ENCODE measurements at places on chromosomes 1 and 21.

- DNase-seq = no peak
- no peaks in the 10 kb centered on the region for H3K4me1 ChIP-seq
- no peak overlapping the region for H3K27ac ChIP-seq
These were observed 500.7 kb downstream of the LMO4 start for GRCh38 chr1:87829360-87829759.

- H3K4me3 ChIP-seq = no peak overlapping the region
- no peaks in the 10 kb centered on the region for H3K4me1 ChIP-seq
- H3K27me3 ChIP-seq = no peaks in the 10 kb centered on the region
These were observed 135.9 kb upstream of the CHRM3 start for GRCh38 chr1:239250353-239251035.

DNA sequence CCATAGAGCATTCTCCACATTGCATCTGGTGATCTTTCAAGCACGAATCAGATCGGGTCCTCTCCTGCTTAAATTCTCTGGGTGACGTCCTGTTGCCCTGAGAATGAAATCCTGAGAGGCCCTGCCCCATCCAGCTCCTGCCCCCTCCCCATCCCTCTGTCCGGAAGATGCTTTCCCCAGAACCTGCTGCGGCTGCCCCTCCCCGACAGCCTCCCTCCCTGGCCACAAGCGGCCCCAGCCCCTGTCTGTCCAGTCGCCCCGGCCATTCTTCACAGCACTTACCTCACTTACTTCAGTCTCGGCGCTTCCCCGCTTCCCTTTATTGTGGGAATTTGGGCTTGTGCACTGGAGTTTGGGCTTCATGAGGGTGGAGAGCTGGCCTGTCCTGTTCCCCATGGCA, 40.3 kb downstream of the TAS1R2 start:
- no peak overlapping the region for H3K4me3 ChIP-seq
- DNase-seq = no peak
- H3K36me3 ChIP-seq = no peaks in the 10 kb centered on the region
- H3K27ac ChIP-seq = no peak overlapping the region

GRCh38 chr1:31515056-31515775, 61.1 kb upstream of the TINAGL1 start:
- peaks cover 14% of the 10 kb centered on the region for H3K4me1 ChIP-seq
- no peak overlapping the region for H3K27ac ChIP-seq
- no peak overlapping the region for H3K4me3 ChIP-seq
- no peaks in the 10 kb centered on the region for H3K27me3 ChIP-seq

DNA sequence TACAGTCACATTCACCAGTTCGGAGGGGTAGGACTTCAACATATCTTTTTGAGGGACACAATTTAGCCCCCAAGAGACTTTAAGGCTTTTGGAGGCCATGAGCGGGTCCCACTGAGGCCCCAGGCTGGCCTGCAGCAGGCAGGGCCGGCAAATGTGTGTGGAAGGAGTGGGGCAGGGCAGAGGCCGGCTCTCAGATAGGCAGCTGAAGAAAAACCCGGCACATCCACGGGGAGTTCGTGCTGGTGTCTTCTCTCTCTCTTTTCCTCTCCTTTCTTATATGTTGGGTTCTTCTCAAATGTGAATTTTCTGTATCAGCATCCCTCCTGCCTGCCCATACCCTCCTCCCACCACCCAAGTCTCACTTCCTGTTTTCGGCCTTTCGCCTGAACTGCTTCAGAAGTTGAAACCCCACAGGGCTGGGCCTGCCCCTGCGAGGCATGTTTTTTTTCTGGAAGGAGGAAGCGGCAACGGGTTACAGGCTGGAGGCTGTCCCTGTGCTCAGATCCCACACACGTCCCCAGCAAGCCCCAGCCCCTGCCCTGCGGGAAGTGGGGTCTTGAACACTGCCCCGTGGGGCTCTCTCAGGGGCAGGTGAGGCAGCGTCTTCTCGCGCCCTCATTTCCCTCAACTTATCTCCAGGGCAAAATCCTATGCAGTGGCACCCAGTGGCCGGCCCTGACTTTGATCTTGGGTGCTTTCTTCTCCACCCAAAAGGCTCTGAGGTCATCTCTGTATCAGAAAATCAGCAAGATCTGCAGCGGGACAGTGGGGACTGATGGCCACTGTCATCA, 9.7 kb upstream of the UMODL1 start:
- no peak for DNase-seq
- H3K27me3 ChIP-seq = no peaks in the 10 kb centered on the region
- H3K36me3 ChIP-seq = no peaks in the 10 kb centered on the region
- no peak overlapping the region for H3K27ac ChIP-seq

DNA sequence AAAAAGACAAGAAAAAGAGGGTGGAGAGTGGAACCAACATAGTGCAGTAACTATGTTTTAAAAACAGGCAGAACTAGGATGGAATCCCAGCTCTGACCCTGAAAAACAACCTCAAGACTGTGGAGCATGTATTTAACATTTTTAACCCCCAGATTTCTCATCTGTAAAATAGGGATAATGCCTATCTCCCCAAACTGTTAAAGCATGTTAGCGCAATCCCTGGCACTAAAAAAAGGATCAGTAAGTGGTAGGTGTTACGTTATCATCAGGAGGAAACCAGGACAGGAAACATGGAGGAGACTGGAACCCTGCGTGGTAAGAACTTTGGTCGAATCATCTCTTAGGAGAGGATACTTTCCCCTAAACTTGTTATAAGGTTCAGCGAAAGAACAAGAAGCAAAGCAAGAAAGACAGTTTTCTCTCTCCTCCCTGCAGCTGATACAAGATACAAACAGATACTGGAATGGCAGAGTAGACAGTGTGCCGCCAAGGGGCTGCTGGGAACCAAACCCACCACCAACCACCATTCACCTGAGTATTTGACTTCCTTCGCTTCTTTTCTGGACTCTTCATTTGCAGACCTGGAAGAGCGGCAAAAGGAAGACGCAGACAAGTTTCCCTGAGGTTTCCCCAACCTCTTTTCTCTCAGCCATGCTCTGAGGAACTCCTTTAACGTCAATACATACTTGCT, 991 bp downstream of the PYGO2 start:
- peaks cover 44% of the 10 kb centered on the region for H3K36me3 ChIP-seq
- no peak for DNase-seq
- no peak overlapping the region for H3K27ac ChIP-seq
- H3K4me1 ChIP-seq = peaks cover 18% of the 10 kb centered on the region

DNA sequence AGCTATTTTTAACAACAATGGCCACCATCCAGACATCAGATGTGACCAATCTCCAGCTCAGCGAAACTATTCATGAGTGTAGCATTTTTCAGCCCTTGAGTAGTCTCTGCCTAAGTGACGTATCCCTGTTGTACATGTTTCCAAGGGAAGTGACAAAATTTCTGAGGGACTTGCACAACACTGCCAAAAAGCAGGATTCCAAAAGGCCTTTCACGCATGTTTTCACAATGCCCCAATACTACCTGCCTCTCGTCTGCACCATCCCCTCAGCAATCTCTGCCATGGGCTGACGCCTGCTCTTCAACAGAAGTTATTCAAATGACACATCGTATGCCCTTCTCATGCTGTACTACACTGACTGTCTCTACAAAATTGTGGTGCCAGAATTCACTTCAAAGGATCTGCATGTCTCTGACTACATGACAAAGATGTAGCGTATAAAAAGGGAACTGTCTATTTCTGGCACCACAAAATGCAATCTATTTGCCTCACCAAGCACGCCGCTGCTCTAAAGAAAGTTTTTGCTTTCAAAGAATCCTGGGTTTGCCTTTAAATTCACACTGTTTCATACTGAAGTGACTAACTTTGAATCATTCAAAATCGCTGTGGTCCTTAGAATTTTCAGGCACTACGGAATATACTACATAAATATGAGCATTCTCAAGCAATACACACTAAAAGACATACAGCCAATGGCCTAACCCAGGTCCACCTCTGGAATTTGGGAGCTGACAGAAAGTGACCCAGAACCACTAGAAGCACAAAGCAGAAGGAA, 32.9 kb downstream of the JAK1 start:
- no peaks in the 10 kb centered on the region for H3K27me3 ChIP-seq
- H3K27ac ChIP-seq = no peak overlapping the region
- H3K36me3 ChIP-seq = no peaks in the 10 kb centered on the region
- no peak overlapping the region for H3K4me3 ChIP-seq
- peak; percentile 98 for DNase-seq

- no peak for DNase-seq
- H3K36me3 ChIP-seq = peaks cover 2% of the 10 kb centered on the region
- H3K27me3 ChIP-seq = no peaks in the 10 kb centered on the region
- H3K27ac ChIP-seq = no peak overlapping the region
- H3K4me1 ChIP-seq = no peaks in the 10 kb centered on the region
- no peak overlapping the region for H3K4me3 ChIP-seq
These were observed 9.8 kb downstream of the FBXO42 start for GRCh38 chr1:16342331-16343062.

- H3K27ac ChIP-seq = peak overlapping the region; percentile 78
- peaks cover 24% of the 10 kb centered on the region for H3K4me1 ChIP-seq
- DNase-seq = peak; percentile 56
- H3K36me3 ChIP-seq = no peaks in the 10 kb centered on the region
These were observed 39.4 kb upstream of the EPS15 start for GRCh38 chr1:51558375-51558924.

DNA sequence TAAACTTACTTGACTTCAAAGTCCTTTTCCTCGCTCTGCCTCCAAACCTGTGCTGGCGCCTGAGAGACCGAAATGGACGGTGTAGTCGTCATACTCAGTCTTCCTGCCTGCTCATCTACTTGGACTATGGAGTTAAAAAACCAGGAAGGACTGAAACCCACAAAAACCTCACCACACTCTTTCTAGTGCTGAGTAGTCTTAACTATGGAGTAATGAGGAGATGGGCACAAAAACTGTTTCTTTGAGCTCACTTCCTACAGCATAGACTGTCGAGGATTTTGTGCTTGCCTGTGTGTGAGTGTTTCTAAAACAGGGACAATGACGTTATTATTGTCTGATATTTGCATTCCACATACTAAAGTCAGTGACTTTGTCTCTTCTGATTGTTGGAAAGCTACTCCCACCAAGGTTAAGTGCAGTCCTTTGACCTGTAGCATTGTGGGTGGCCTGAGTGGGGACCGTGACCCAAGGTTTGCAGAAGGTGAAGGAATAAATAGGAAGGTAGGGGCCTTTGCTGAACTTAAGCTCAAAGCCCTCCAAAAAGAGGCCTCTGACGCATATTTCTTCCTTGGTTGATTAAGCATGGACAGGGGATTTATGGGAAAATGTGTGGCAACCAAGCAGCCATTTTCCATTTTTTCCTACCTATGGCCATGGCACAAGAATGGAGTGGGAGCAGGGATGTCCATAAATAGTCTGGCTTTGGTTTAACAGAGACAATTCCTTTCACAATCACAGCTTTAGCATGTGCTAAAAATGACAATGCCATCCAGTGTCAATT, 109.6 kb downstream of the ZBTB18 start:
- H3K27ac ChIP-seq = no peak overlapping the region
- H3K27me3 ChIP-seq = no peaks in the 10 kb centered on the region
- H3K36me3 ChIP-seq = no peaks in the 10 kb centered on the region

DNA sequence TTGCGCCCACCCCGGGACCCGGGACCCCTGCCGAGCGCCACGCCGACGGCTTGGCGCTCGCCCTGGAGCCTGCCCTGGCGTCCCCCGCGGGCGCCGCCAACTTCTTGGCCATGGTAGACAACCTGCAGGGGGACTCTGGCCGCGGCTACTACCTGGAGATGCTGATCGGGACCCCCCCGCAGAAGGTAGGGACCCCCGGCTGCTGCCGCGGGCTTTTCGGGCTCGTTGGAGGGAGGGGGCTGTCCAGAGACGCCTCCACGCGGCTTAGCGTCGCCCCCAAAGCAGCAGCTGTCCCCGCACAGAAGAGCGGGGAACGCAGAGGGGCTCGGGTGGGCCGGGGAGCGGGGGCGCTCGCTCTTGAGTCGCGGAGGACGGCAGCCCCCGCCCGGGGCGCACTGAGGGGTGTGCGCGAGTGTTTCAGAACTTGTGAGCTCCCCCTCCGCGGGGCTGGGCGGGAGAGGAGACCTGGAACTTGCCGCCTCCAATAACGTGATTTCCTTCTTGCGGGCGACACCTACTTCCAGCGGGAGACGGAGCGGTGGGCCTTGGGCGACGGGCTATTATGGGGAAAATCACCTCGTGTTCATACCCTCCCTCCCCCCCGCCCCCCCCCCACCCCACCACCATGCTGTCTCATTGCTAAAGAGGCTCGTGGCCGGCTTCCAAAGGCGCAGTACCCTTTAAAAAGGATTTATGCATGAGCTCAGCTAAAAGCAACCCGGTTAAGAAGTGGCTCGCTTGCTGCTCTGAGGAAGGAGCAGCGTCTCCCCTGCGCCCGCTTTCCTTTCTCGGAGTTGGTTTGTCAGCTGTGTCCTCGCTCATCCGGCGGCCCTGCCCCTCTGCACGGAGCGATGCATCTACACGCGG, 664 bp downstream of the BACE2 start:
- H3K27me3 ChIP-seq = peaks cover 21% of the 10 kb centered on the region
- peak; percentile 33 for DNase-seq
- H3K36me3 ChIP-seq = no peaks in the 10 kb centered on the region

DNA sequence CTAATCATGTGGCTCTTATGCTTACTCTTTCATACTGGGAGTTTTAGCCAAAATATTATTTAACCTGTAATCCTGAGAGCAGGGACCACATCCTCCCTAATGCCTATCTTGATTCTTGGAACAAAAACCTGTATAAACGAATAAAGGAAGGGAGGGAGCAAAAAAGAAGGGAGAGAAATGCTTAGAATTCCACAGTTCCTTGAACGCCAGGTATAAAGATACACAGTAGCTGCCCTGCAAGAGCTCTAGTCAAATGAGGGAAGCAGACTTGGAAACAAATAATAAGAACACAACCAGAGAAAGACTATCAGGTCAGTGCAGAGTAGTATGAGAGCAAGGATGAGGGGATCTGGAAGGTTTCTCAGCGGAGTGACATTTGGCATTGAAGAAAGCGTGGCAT, 116.3 kb downstream of the SLC30A10 start:
- no peak overlapping the region for H3K4me3 ChIP-seq
- peaks cover 4% of the 10 kb centered on the region for H3K4me1 ChIP-seq
- no peak overlapping the region for H3K27ac ChIP-seq
- H3K27me3 ChIP-seq = no peaks in the 10 kb centered on the region
- no peaks in the 10 kb centered on the region for H3K36me3 ChIP-seq
- no peak for DNase-seq

GRCh38 chr1:108865316-108865910, 8.5 kb upstream of the AKNAD1 start:
- peak overlapping the region; percentile 1 for H3K27ac ChIP-seq
- no peaks in the 10 kb centered on the region for H3K36me3 ChIP-seq
- H3K27me3 ChIP-seq = no peaks in the 10 kb centered on the region
- no peaks in the 10 kb centered on the region for H3K4me1 ChIP-seq
- no peak overlapping the region for H3K4me3 ChIP-seq

DNA sequence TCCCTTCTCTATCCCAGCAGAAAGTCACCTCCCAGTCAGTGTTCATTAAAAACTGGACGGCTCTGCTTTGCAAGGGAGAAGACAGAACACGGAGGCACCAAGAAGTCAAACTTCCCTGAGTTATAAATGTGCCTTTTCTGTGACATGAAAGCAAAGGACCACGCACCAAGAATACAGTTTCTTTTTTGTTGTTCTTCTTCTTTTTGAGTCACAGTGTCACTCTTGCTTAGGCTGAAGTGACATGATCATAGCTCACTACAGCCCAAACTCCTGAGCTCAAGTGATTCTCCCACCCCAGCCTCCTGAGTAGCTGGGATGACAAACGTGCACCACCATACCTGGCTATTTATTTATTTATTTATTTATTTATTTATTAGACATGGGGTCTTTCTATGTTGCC, 22.7 kb downstream of the GLUL start:
- H3K27ac ChIP-seq = no peak overlapping the region
- H3K27me3 ChIP-seq = no peaks in the 10 kb centered on the region
- no peak for DNase-seq

- no peaks in the 10 kb centered on the region for H3K27me3 ChIP-seq
- DNase-seq = no peak
- H3K4me1 ChIP-seq = no peaks in the 10 kb centered on the region
- H3K4me3 ChIP-seq = peak overlapping the region; percentile 21
These were observed 14.2 kb downstream of the COL6A2 start for GRCh38 chr21:46111857-46112724.
